ENCODE measurements at places on chromosomes 12 and 14.

- no peak for DNase-seq
Observed at GRCh38 chr12:91108196-91108755, 3.0 kb downstream of the LUM start.

DNA sequence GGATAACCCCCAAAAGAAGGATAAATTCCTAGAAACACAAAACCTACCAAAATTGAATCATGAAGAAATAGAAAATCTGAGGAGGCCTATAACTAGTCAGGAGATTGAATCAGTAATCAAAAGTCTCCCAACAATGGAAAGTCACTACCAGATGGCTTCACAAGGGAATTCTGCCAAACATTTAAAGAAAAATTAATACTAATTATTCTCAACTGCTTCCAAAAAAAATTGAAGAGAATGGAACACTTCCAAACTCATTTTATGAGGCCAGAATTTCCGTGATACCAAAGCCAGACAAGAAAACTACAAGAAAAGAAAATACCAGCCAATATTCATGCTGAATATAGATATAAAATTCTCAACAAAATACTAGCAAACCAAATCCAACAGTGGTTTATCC, 7.8 kb upstream of the ABCC9 start:
- DNase-seq: no peak

GRCh38 chr12:24173067-24173466, 223.6 kb upstream of the SOX5 start:
- DNase-seq: no peak

DNA sequence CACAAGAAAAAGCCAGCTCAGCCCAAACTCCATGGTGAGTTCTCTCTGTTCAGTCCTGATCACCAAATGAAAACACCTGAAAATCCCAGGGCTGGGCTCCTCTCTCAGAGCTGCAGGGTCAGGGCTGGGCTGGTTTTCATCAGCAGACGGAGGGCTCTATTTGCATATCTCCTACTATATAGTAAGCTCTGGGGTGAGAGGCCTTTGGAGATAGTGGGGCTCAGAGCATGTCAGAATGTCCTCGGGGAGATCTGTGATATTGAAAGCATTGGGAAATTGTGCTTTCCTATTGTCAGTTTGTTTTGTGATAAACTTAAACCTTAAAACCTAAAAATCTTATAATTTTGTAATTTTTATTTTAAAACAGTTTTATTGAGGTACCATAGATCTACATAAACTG, 742.6 kb downstream of the TMEM121 start:
- DNase-seq: no peak

- no peak for DNase-seq
Observed at GRCh38 chr12:44459569-44459968, 416.5 kb downstream of the NELL2 start.

DNA sequence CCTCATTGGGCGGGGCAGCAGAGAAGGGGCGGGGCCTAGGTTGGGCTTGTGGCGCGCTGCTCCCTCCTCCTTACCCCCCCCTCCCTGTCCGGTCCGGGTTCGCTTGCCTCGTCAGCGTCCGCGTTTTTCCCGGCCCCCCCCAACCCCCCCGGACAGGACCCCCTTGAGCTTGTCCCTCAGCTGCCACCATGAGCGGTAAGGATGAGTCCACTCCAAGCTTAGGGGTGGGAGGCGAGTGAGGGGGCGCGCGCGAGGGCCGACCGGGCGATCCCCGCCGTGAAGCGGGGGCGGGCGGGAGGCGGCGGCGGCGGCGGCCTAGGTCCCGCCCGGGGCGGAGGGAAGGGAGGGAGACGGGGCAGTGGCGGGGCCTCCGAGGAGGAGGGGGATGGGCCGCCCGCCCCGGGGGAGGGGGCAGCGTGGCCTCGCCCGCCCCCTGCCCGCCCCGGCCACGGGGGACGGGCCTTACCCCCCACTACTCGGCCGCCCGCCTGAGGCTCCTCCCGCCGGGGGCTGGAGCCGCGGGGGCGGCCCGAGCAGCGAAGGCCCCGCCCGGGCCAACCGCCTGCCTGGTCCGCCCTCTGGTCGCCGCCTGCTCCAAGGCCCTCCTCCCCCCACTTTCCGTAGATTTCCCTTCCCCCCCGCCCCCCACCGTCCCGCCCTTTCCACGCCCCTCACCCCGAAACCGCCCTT, at the start of gene SP1:
TSS of gene SP1 (plus strand) at position 73 of the 690 bp plus-strand sequence. CDS start at position 189, 116 bp downstream.
- peak; percentile 83 for DNase-seq

GRCh38 chr12:54431911-54432814, 13.1 kb upstream of the ITGA5 start:
- no peak for DNase-seq

DNA sequence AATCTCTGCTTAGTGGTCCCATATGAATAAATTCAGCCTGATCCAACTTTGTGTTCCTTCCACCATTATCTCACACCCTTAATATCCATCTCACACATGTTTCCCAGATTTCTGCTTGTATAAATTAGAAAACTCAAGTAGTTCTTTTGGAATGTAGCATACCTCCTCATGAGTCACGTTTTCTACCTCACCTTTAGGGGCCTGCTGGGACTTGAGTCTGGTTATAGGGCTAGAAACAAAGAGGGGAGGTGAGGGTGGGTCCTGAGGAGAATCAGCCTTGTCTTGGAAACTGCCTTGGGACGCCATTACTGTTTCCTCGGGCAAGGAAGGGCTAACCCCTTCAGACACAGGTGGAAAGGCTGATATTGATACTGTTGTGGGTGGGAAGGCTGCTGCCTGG, 51.1 kb downstream of the EMP1 start:
- DNase-seq: no peak

DNA sequence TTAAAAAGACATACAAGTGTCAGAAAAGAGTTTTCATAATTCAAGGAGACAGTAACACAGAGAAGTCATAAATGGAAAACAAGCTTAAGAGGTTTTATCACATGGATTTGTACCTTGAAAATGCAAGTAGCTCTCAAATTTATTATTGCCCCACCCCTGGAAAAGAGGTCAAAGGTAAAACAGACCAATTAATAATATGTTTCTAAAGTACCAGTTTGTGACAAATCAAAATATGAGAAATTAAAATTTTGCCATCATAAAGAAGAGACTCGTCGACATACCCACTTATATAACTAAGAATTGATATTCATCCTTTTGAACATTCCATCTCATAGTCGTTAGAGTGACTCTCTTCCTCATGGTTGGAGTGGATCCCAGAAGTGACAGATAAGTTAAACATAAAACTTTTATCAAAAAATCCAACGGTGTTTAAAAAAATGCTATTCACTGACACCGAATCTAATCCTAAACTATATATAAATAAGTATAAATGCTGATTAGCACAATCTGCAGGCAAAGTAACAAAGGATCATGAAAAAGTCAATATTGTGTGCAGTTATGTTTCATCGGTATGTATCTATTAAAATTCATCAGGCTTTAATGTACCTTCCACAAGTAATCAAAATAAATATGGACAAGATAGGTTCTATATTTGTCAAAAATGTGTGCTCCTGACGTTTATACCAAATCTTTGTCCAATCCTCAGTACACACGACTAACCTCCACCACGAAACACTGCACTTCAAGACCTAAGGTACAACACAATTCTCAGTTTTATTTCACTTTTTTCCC, 2.3 kb downstream of the CORO1C start:
- DNase-seq: no peak

DNA sequence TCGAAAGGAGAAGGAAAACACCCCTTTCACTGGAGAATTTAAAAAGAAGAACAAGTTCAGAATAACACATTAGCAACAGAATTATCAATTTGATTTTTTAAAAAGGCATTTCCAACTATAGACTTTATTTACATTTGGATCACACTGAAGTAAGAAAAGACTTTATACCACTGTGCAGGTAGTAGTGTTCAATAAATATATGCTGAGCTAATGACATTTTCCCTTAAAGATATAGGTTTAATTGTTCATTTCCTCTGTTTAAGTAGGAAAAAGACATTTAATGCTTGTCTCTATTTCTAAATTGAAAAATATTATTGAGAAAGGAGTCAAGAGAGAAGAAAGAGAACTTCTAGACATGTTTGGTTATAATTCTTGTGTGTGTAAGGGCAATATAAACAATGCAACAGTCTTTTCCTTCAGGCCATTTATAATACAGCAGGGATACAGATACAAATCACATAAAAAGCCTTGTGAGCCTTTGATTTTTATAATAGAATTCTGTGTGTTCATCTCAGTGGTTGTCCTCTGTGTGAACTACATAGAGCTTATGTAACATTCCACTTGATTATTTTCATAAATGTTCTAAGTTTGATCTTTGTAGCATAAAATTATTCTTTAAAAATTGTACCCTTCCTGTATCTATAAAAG, 48.7 kb upstream of the PZP start:
- DNase-seq: no peak

- no peak for DNase-seq
Observed at GRCh38 chr12:116591855-116592637, 32.9 kb downstream of the MAP1LC3B2 start.

DNA sequence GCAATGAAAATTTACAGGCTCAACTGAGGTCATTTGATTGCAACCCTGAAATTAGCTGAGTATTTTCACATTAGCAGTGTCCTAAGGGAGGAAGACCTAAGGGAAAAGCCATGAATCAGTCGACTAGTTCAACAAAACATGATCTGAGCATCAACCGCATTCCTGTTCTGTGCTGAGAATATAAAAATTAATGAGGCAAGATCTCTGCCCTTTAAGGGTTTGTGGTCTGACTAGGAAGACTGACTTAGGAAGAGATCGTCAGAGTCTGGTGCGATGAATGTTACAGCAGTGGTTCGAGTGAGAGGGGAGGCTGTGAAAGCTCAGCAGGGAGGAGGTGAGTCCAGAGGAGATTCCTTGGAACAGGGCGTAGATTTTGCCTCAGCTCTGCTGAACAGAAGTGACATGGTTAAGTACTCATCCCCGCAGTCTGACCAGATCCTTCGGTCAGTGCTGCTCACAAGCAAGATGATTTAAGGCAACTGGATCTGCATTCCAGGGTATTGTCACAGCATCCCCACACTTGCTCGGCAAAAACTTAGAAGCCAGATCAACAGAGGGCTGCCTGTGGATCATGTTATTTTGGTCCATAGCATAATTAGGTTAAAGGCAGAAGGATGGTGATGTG, 49.6 kb downstream of the BMAL2 start:
- DNase-seq: no peak

GRCh38 chr12:107749083-107749482, 11.9 kb downstream of the PRDM4 start:
- DNase-seq: no peak

DNA sequence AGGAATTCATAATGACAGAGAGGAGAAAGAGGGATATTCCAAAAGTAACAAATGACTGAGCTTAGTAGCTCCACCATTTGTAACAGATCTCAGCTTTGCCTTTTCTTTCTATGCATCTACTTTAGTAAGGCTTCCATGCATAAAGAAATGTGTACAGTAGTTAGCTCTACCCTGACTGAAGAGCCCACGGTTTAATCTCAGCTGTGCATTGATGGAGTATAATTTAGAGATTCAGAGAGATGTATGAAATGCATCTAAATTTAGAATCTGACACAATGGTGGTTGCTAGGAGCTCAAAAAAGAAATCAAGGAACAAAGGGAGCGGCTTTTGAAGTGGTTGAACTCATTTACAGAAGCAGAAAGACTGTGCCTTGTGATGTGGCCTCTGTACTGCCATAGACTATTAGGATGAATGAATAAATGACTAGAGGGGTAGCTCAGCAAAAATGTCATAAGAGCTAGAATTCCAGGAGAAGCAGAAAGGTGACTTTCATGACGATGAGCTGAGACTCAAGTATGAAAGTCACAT, 838.6 kb downstream of the RPS29 start:
- no peak for DNase-seq

GRCh38 chr12:114294303-114294685, 111.7 kb downstream of the TBX5 start:
- DNase-seq: no peak

DNA sequence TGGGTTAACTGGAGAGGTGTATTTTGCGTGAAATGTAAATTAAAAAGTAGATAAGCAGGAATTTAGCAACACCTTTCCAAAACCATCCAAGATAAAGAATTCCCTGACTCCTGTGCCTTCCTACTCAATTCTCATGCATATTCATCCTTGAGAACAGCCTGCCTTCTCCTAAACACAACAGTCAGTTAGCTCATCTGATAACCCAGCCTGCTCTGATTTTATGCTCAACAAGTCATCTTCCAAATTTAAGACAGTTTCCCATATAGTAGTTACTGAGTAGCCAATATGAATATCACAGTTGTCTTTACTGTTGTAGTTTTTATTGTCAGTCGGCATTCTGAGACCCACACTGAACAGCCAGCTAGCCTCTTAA, 27.1 kb downstream of the CPNE8 start:
- DNase-seq: no peak

DNA sequence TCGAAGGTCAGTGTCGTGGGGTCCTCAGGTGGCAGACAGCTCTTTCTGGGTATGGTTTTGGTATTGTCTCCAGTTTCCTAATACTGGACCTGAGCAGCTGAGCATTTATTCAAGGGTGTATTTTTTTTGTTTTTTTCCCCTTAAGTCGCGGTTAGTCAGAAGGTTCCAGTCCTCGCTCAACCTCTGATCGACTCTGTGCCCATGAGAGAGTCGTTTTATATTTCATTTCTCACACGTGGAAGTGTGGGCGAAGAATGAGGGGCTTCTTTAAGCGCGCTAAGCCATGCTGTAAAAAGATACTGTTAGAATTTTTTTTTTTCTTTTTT, 499 bp downstream of the MIPOL1 start:
- no peak for DNase-seq

DNA sequence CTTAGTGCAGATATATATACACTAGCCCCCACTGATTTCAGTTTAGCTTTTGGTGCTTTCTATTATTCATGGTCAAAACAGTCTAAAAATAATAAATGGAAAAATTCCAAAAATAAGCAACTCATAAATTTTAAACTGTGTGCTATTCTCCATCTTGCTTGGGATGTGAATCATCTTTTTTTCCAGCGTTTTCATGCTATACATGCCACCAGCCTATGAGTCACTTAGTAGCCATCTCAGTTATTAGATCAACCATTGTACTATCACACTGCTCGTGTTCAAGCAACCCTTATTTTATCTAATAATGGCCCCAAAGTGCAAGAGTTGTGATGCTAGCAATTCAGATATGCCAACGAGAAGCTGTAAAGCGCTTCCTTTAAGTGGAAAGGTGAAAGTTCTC, 73.9 kb upstream of the KRR1 start:
- no peak for DNase-seq

- DNase-seq: no peak
Observed at GRCh38 chr12:53105256-53105655, 2.0 kb downstream of the SOAT2 start.

DNA sequence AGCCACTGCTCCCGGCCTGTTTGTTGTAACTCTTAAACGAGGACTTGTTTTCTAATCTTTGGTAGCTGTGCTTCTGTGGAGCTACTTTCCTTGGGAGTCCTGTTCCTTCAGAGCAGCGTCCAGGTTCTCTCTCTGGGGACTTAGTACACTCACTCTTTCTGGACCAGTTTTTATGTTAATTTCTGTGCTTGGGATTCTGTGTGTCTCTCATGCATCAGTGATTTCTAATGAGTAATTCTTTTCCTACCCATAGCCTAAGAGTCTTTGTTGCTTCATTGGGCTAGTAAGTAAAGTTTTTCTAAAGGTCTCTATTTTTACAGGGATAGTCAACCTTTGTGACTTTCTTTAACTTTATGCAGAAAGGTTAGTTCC, 289.3 kb downstream of the FBXL14 start:
- DNase-seq: no peak

- no peak for DNase-seq
Observed at GRCh38 chr14:22524115-22524783, 64.8 kb downstream of the DAD1 start.

- no peak for DNase-seq
Observed at GRCh38 chr12:70507442-70507841, 129.8 kb downstream of the PTPRB start.
